ENCODE measurements at places on chromosomes 16 and 17.

DNA sequence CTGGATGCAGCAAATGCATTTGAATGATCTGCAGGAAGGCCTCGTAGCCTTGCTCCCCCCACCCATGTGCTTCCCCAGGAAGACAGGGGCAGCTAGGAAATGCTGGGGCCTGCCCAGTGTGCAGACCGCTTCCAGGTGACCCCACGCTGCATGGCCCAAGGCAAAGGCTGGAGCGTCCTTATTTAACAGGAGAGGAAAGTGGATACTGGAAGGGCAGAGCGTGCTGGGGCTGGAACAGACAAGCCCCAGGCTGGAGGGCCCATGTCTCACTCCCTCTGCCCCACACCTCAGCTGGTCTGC, 26.1 kb upstream of the NPTX1 start:
- DNase-seq: no peak

- no peak for DNase-seq
Measured at GRCh38 chr16:27813591-27813990, 249.9 kb downstream of the GSG1L start.

DNA sequence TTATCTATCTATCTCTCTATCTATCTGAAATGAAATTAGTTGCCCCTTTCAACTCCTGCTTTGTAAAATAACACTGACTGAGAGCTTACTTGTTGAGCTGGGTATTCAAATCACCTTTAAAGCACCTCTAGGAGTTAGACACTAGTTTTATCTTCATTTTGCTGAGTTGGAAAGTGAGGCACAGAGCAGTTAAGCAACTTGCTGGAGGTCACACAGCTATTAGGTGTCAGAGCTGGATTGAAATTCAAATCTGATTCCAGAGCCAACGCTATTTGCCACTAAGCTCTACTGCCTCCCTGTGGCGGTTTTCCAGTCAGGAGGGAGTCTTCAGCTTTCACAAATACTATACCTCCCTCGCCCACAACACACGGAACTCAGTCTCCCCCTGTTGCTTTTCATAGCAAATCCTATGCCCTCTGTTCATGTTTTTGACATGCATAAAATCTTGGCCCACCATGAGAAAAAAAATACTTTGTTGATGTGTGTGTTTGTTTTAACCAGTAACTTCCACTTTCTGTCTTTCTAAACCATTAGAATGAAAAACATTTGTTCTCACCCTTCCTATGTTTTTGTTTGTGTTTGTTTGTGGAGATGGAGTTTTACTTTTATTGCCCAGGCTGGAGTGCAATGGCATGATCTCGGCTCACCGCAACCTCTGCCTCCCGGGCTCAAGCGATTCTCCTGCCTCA, 74.8 kb upstream of the SMURF2 start:
- DNase-seq: no peak

- no peak for DNase-seq
Measured at GRCh38 chr17:78535273-78536197, 41.7 kb downstream of the DNAH17 start.

DNA sequence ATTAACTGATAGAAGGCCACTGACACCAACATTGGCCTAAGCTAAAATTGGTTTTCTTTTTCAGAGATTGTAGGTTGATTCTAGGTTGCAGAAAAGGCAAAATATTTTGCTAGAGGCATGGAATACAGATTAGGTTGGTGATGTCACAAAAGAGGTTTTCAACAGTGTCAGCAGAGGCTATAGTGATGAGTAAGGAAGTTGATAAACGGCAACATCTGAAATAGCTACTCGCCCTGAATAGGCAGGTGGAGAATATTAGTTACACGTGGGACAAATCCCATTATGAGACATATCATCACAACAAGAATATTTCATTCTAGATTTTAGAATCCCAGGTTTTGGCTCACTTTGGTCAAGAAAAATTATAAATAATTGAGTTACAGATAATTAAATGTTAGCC, 1.5 kb upstream of the TOM1L1 start:
- no peak for DNase-seq

DNA sequence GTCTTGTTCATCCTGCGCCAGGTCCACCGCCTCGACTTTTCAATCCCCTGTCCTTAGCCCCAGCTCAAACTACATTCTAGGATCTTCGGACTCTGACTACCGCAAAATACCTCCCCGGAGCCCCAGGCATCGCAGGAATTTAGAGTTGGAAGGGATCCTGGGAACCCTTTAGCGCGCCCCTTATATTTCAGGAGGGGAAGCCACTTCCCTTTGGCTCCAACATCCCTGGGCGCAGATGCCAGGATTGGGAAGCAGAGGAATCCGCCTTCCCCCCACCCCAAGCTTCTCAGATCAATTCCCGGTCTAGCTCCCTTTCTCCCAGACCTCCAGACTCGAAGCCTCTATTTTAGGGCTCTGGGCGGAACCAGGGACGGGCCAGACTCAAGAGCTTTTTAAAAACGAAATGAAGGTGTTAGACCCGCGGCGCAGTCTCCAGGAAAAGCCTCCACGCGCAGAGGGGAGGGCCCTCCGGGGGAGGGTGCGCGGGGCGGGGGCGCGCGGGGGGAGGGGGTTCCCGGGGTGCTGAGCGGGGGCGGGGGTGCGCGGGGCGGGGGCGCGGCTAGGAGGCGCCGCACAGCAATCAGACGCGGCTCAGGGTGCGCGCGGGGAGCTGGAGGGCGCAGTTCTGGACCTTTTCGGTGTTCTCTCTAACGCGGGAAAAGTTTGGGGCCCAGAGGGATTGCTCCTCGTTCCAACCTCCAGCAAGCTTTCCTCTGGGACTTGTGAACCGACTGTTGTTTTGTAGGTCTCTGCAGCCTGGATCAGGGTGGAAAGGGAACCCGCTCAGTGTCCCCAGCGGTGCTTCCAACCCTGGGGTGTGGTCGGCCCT, 1.6 kb downstream of the AHSP start:
- DNase-seq: no peak

Data from stimulated activated CD8-positive, alpha-beta memory T cell treated with anti-CD3 and anti-CD28 coated beads, Interleukin-15, amount 100 ng/mL, for 4 hours (primary cell).